ENCODE measurements at places on chromosomes 1 and 21.

DNA sequence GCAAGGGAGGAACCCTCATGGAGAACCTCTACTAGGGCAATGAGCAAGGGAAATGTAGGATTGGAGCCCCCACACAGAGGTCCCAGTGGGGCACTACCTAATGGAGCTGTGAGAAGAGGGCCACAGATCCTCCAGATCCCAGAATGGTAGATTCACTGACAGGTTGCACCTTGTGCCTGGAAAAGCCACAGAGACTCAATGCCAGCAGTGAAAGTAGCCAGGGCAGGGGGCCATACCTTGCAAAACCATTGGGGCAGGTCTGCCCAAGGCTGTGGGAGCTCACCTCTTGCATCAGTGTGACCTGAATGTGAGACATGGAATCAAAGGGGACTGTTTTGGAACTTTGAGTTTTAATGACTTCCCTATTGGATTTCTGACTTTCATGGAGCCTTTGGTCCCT is 17.9 kb downstream of the CFH start:
- no peak for DNase-seq

DNA sequence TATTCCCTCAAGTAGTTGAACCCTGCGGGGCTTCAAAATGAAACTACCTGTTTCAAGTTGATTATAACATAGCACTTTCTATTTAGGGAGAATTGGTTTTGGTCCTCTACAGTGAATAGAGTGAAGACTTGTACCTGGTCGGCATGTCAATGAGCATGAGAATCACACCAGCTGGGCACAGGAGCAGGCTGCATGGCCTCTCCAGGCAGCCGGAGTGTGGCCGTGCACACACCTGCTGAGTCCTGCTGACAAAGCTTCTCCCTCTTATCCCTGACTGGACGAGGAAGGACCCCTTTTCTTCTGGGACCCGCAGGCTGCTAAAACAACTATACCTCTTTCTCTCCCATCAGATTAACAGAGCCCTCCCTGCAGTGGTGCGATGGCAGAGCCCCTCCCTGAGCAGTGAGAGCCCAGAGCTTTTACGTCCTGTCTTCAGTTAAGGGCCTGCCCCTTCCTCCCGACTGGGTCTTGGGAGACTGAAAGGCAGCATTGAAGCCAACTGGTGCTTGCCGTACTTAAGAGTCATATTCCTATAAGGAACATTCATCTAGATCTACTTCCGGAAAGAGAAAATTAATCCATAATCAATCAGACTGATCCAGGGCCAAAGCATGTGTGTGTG is 124.9 kb downstream of the CAPN8 start:
- DNase-seq = no peak

GRCh38 chr1:170729225-170730002 is 65.5 kb downstream of the PRRX1 start:
- no peak for DNase-seq

DNA sequence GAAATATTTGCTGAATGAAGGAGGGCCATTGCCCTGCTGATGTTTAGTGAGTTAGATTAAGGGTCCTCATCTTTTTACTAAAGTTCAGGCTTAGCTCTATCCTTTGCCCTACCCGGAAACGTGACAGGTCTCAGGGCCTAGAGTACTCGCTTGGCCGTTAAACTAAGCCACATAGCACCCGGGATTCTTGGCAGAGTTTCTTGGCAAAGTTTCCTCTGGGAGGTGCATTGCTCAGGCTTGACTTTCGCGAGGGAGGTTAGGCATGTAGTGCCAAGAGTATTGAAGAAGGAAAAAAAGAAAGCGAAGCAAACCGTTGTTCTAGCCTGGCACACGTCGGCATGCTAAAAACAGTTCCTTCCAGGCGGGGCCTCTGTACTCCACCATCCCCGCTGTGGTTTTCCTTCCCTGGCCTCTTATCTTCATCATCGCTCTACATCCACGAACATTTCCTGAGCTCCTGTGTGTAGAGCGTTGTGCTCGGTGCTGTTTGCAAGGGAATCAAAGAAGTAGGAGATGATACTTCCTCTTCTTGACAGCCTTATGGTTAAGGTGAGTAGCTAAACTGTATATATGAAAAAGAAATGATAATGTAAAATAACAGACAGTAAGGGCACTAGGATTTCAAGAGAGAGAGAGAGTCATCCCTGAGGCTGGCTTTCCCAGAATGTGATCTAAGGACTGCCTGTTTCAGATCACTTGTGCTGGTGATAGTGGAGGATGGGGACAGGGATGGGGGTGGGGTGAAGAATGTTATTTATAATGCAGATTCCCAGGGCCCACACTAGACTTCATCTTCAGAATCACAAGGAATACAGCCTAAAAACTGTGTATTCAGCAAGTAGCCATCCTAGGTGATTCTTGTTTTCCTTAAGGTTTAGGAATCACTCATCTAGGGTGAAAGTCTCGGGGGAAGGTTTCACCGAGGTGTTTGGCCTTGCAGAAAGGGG is 18.8 kb downstream of the RNF220 start:
- no peak for DNase-seq

DNA sequence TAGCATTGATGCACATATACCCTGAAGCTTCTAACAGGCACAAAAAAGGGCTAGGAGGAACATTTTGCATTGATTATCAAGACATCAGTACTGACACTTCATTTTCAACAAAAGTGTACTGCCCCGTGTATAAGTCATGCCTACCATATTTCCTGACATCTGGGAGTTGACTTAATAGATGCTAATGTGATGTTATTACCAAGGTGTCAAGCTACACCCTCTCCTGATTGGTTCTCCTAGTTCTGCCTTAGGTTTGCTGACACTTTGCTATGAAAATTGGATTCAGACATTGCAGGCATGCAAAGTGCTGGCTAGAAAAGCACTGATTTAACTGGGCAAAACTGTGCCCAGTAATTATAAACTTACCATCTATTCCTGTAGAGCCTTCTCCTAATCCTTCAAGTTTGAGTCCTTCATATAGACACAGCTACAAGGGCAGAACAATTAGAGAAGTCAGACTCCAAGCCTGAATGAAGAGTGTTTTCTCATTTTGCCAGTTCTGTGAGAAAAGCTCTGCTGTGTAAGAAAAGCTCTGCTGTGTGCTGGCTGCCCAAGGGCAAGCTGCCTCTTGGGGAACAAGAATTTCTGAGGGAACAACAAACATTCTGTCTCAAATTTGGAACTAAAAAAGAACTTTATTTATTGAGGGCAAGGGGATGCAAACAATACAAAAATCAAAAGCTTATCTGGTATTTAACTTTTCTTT is 11.2 kb downstream of the S100A10 start:
- DNase-seq = no peak

DNA sequence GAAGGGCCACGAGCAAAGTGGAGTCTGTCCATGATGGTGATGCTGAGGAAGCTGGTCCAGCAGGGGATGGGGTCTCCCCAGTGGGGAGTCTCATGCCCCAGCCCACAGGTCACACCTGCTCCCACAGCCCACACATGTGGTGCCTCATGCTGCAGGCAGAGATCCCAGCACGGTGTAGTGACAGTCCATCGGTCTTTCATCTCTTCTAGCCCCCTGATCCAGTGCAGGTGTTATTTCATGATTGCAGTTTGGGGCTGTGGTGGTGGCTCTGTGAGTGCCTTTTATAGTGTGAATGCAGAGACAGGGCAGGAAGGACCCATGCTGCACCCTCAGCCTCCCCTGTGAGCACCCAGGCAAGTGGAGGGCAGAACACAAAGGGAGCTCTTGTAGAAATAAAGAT is 45.0 kb downstream of the UBASH3A start:
- no peak for DNase-seq

GRCh38 chr1:52792036-52792435 is 50.5 kb upstream of the ZYG11A start:
- DNase-seq = no peak

- no peak for DNase-seq
Observed at GRCh38 chr1:68308034-68308433, 75.7 kb upstream of the WLS start.

DNA sequence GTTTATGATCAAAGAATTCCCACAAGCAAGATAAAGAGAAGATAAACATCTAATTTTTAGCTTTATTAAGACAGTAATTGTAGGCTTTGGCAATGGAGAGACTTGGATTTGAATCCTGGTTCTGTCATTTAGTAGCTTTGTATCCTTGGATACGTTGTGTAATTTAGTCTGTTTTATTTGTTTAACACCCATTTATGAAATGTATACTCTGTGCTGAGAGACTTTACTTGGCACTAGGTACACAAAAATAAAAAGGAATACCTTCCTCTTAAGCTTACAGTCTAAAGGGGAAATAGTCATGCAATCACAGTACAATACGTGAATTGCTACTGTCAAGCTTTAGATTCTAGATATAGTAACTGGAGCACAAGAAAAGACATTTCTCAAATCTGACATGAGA is 23.8 kb downstream of the ZMPSTE24 start:
- DNase-seq = no peak

GRCh38 chr1:239218301-239218700 is 168.1 kb upstream of the CHRM3 start:
- DNase-seq = no peak

- DNase-seq = no peak
Observed at GRCh38 chr1:70348399-70349165, 5.9 kb downstream of the ANKRD13C start.

DNA sequence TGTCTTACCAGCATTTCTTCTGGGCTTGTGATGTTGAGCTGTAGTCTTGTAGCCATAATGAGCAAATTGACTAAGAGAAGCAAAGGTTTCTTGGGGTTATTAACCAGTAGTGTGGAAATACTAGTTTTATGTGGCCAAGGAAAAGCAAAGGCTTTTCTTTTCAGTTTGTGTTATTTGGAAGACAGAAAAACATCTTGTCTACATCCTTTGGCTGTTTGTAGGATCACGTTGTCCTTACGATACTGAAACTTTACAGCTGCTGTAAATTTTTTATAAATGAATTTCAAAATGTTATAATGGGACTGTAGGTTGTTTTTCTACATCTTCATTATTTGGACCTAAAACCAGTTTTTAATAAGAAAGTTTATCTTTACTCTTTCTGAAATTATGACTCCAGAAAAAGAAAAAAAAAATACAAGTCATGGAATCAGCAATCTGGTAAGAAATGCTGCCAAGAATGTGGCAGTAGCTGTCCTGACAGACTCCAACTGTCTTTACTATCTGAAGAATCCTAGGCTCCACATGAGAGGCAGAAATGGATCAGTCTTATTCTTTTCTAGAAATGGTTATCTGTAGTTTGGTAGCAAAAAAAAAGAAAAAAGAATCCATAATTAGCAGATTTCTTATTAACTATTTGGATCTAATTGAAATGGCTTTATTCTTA is 41.6 kb upstream of the QSOX1 start:
- no peak for DNase-seq

GRCh38 chr1:211723273-211723672 is 47.9 kb upstream of the NEK2 start:
- no peak for DNase-seq

- no peak for DNase-seq
Observed at GRCh38 chr1:236103059-236103458, 38.2 kb upstream of the NID1 start.

GRCh38 chr1:9253004-9253403 is 18.4 kb downstream of the H6PD start:
- no peak for DNase-seq

DNA sequence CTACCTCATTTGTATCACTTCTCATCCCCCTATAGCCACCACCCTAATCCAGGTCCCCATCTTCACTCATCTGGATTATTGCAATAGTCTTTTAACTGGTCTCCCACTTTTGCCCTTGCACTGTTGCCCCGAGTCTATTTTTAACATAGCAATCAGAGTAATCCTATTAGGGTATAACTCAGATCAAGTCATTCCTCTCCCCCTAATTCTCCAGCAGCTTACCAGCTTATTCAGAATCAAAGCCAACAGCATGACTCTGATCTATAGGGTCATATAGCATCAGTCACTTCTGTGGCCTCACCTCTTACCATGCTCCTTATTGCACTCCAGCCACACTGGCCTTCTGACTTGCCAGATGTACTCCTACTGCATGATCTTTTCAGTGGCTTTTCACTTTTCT is 140.7 kb downstream of the PAPPA2 start:
- no peak for DNase-seq

DNA sequence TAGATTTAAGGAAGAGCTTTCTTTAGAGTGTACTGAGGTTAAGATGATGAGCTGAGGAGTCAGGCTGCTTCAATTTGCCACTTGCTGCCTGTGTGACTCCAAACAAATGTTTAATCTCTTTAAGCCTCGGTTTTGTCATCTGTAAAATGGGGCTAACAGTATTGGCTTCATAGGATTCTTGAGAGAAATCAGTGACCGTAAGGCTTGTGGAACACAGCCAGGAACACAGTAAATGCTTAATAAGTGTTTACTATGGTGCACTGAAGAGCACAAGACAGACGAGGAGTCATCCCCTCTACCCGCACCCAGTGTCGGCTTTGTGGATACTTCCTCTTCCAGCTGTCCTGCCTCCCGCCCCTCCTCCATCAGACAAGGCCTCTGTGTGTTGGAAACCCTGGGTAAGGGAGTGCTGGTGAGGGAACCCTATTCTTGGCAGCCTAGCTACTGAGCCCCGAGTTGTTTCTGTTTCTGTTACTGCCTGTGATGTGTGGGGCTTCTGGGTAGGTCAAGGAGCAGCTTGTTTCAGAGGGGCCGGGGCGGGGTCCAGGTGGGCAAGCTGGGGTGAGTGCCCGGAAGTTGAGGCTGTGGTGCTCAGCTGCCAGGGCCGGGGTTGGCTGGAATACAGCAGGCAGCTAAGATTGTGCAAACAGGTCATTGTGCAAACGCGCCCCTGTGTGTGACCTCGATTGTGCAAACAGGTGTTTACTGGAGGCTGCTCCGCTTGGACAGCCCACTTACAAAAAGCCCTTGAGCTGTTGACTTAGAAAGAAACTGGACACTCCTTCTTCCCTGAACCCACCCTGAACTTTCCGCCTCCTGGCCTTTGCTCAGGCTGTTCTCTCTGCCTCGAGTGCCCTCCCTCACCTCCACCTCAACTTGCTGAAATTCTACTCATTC is 4.0 kb upstream of the CSF3R start:
- DNase-seq = peak; percentile 80

DNA sequence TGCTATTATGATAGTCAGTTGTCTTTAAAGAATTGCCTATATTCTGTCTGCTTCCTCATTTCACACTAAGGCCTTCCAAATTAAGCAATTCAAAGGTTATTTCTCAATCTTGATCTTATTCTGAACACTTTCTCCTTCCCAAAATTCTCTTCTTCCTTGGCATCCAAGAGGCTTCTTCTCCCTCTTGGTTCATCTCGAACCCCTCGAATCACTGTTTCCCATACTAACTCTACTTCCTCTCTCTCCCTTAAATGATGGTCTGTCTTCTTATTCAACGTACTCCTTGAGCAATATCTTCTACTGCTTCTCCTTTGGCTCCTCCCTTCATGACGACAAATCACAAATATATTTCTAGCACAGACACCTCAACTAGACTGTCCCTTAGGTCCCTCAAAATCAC is 4.5 kb downstream of the COPA start:
- no peak for DNase-seq
